ENCODE measurements at places on chromosomes 12 and 14. TPM values are rescaled to one million over a fixed set of nuclear protein-coding genes. Genes with fewer than 3 reads are reported as not detected.

GRCh38 chr14:54572316-54572715 is 5.4 kb downstream of the SAMD4A start:
- peak; percentile 44 for DNase-seq

DNA sequence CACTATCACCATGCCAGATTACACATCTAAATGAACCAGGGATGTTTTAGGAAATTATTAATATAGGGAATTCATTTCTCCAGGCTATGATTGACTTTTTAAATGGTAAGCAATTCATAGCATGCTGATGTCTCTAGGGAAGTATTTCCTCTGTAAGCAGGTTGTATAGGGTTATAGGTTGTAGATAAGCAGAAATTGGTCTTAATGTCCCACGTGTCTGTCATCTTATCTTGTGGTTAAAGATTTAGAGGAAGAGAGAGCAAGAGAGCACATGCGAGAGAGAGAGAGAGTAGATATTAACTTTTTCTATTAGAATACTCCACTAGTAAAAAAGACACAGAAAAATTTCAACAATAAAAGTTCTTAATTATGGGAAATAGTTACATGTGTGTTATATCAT is 32.6 kb downstream of the TRHDE start:
- DNase-seq: no peak

DNA sequence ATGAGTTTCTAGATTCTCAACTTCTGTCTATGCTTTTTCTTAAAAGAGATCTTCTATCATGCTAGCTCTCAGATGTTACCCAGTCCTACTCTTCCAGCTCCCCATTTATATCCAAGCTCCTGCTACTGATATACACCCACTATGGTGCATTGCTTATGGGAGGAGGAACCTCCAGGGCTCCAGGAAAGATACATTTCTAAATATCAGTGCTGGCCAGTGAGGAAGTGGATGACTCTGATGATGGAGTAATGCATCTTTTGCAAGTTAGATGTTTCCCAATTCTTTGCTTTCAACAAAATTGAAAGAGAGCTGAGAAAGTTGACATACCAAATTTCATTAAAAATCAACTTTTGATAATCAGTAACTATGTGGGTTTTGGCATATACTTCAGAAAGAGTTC is 105.7 kb upstream of the RESF1 start:
- DNase-seq: no peak

DNA sequence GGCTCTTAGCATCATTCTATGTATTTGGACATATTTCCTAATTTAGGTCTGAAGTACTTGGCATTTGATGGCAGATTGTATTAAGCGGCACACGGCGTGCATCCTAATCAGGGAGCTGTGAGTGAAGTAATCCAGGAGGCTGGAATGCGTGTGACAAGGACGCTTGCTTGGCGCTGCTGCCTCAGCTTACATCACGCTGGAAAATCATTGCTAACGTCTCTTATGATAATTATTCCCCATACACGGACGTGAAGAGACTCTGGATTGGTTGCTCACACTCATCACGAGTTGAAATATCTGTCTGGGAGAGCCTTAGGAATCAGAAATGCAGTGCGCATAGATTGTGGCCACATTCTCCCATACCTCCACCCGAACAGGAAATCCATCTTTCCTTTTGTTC is 85.3 kb downstream of the FBXW8 start:
- no peak for DNase-seq

GRCh38 chr14:100032738-100033137 is 32.5 kb upstream of the EVL start:
- no peak for DNase-seq

DNA sequence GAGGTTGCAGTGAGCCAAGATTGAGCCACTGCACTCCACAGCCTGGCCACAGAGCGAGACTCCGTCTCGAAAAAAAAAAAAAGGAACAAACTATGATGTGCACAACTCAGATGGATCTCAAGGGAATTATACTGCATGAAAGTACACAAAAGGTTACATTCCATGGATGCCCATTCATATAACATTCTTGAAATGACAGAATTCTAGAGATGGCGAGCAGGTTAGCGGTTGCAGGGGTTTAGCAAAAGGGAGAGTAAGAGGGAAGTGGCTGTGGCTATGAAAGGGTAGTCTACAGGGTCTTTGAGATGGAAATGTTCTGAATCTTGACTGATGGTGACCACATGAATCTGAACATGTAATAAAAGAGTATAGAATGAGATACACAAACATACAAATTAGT is 49.7 kb downstream of the CKB start:
- no peak for DNase-seq

DNA sequence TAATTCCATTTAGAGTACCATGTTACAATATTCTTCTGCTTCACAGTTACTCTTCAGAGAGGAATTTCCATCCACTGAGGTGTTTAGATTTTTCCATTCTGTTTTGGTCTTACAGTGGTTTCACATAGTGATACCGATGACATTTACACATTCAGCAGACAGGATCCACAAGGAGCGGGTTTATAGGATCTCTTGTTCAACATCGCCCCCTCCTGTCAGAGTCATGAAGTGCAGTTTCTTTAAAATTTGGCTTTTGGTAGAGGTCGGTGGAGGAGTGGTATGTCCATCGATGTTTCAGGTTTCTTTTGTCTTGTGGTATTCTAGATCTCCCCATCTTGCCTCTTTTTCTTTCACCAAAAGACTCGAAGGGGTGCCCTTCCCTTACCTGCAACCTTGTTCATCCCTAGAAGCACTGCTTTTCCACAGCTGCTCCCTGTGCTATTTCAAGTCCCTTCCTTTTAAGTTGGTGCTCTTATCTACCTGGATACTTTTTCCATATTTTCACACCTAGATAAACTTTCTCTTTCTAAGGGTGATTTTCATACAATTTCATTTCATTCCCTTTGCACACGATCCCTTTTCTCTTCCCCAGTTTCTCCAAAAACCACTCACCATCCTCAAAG is 181.3 kb downstream of the ITPR2 start:
- DNase-seq: peak; percentile 79

GRCh38 chr12:9751204-9752144 is 9.2 kb downstream of the CD69 start:
- peak; percentile 40 for DNase-seq

- no peak for DNase-seq
Measured at GRCh38 chr14:35224615-35225014, 67.6 kb upstream of the PSMA6 start.

DNA sequence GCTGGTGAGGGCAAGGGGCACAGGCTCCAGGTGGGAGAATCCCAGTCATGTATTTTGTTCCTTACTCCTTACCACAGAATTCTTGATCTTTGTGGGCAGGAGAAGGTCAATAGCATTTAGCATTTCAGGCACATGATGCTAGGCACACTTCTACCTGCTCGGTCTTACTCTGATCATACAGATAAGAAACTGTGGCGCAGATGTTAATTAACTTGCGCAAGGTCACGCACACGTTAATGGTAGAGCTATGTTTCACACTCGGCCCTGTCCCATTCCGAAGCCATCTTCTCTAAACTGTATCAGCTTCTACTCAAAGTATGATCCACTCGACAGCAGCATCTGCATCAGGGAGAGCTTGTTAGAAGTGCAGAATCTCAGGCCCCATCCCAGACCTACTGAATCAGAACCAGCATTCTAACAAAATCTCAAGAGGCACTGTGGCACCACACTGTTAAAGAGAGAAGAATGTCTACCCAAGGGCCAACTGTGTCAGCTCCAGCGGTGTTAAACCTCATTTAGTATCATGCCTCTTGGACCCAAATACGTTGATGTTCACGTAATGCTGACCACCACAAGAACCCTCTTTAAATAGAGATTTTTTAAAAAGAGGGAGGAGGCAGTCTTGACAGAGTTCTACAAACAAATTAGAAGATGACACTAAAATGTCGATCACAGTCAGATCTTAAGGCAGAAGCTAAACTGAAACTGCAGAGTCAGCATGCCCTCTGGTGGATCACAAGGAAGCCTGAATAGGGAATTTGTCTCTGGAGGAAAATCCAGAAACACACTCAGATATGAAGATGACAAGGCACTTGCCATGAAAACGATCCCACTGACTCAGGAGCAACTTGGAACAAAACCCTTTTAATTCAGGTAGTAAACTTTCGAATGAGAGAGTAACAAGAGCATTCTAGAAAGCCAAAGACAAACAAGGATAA is 7.3 kb downstream of the STXBP6 start:
- peak; percentile 80 for DNase-seq

DNA sequence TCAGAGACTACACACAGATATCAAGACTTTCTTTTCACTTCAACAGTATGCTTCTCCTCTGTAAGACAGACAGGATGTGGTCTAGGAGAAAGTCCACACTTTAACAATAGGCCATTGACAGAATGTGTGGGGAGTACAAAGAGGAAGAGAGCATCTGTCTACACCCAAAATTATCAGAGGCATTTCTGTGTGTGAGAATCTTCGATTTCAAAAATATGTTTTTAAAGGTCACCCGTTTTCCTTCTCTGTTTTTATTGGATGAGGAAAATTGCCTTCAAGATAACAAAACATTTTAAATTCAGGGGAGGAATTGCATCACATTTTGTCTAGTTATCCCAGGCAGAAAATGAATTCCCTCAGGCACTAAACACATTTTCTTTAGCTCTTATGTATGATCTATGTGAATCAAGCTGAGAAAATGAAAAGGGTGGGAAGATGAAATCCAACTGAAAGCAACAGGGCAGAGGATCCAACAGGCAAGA is 16.4 kb downstream of the NAV3 start:
- DNase-seq: peak; percentile 33

GRCh38 chr12:116564080-116564479 is 4.9 kb downstream of the MAP1LC3B2 start:
- DNase-seq: no peak

DNA sequence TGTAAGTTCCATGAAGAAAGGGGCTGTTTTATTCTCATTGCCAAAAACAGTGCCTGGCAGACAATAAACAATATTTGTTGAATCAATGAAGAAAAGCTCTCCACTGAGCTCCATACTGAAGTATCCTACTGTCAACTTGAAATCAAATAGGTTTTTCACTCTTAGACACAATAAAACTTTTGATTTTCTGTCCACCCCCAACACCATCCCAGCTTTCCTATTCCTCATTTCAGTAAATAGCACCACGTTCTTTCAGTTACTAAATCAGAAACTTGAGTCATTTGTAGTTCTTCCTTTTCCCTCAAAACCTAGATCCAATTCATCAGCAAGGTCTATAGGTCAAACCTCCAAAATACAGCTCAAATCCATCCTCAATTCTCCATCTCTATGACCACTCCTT is 113.3 kb downstream of the PTGER2 start:
- DNase-seq: no peak

DNA sequence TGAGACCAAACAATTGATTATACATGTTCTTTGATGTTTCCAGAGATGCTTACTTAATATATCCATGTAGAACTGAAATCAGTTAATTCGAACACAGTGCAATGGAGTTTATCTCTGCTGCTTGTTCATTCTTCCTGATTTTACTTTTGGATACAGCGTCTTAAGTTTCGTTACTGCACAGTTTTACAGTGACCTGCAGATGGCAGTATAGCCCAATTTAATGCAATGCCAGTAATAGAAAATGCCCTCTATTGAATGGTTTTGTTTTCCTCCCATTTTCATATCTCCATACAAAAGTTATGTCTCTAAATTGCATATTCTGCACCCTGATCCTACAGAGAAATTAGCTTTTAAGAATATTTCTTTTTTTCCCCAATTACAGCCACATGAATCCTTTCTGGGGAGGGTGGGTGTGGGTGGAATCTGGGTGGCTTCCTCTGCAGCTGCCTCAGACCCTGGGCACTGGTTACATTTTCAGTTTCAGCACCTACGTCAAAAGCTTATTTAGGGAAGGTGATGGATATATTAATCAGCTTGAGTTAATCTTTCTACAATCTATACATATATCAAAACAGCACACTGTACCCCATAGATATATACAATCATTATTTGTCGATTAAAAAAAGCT is 101.1 kb upstream of the DCD start:
- DNase-seq: peak; percentile 48

- no peak for DNase-seq
Measured at GRCh38 chr14:30928462-30928861, 54.1 kb downstream of the COCH start.

- peak; percentile 41 for DNase-seq
Measured at GRCh38 chr12:132711080-132711843, 620 bp downstream of the PGAM5 start.

DNA sequence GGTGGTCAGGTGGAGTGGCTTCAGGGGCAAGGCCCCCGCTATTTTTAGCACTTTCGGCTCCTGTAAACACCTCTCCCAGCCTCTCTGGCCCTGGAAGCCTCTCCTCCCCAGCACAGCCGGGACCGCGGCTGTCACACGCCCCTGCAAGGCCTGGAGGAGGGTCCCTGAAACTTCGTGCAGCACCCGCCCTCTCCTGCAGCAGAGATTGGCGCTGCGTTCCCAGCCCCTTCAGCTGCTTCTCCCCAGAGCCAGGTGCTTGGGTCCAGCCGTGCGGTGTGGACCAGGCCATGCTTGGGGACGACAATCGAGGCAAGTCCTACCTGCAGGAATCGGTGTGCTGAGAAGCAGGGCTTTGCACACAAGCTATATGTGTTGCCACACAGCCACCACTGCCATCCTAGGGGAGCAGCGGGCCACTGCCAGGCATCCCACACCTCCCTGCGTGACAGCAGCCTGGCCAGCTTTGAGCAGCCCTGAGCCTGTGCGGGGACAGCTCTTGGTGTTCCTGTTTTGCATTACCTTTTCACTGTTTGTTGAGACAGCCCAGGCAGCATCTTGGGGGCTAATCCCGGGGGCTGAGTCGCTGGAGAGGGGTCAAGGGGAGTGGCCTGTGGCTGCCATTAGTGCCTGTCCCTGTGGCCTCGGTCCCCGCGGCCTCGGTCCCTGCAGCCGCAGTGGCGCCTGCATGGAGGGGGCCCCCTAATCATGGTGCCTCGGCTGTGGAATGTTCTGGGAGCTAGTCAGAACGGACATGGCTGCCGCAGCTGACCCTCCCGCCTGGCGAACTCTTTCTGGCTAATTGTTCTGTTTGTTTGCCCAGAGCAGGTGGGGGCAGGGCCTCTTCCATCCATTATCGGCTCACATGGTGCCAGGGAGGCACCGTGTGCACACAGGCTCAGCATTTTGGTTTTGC is 27.6 kb upstream of the TRAF3 start:
- no peak for DNase-seq

Gene VRTN
- not detected for total RNA-seq

Gene TSPAN8
- 0.43 TPM for total RNA-seq

Gene SMARCD1
- 52.5 TPM for total RNA-seq

Gene RD3L
- not detected for total RNA-seq

Gene SLC38A4
- 11.0 TPM for total RNA-seq
